T-cell (primary cell): ENCODE measurements at places on chromosomes 2 and 18. TPM values are rescaled to one million over a fixed set of nuclear protein-coding genes. Genes with fewer than 3 reads are reported as not detected.
A peak's percentile ranks its signal among the peaks of the same experiment; 100 is the strongest.

DNA sequence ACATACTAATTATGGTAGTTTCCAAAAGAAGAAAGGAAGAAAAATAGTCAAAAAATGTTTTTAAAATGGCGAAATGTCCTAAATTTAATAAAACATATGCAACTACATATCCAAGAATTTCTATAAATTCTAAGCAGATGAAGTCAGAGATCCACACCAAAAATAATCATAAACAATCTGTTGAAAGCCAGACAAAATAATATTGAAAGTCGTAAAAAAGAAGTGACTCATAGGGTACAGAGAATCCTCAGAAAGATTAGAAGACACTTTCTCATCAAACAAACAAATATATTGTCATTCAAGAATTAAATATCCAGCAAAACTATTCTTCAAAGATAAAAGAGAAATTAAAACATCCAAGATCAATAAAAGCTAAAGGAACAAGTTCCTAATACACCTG, 281.4 kb upstream of the ZNF804A start:
- DNase-seq: no peak
- H3K4me1 ChIP-seq: no peaks in the 10 kb centered on the region
- no peaks in the 10 kb centered on the region for H3K36me3 ChIP-seq
- no peak overlapping the region for H3K27ac ChIP-seq

DNA sequence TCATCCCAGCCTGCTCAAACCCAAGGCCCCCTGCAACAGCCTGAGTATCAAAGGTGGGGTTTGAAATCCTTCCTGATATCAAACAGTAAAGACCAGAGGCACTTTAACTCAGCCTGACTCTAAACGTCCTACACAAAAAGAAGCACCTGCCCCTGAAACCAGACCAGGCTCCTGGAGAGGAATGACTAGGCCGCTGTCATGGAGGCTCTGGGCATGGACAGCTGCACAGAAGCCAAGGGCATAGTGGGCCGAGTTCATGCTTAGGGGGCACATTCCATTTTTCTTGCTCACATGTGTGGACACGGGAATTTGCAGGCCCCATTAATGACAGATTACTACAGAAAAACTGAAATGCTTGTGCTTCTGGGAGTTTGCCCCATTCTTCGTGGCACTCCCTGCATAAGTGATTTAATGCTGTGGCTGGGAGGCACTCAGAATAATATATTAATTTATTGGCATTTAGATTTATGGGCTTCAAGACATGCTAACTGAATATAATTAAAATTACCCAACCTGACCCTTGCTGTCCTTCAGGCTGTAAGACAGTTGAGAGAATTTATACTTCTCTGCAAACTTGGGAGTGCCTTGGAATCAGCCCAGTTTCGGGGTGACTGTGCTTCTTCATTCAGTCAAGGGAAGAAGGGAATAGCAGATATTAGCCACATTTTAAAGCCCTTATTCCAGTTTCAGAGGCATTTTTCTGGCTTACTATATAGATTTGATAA, 105.5 kb downstream of the GYPC start:
- H3K4me3 ChIP-seq: no peak overlapping the region
- peak overlapping the region; percentile 36 for H3K27ac ChIP-seq
- no peak for DNase-seq
- H3K4me1 ChIP-seq: peaks cover 47% of the 10 kb centered on the region

FAM98A gene
- total RNA-seq: 36.0 TPM

CXCR2 gene
- 0.54 TPM for total RNA-seq

DNA sequence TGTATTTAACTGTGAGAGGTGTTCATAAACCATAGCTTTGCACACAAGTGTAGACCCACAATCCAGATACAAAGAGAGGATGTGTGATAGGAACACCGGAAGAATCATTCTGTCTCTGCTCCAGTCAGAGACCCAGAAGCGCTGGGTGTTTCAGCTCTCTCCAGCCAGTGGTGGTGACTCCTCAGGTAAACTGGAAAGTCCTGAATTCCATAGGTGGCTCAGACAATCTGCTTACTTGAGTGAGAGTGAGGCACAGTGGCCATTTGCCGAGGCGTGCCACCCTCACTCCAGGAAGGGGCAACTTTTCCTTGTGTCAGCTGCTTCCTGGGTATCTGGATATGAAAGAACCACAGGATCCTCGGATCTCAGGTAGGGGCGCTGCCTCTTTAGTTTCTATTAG, 171.5 kb downstream of the KCNS3 start:
- H3K27me3 ChIP-seq: no peaks in the 10 kb centered on the region
- no peak for DNase-seq
- no peaks in the 10 kb centered on the region for H3K4me1 ChIP-seq
- H3K27ac ChIP-seq: no peak overlapping the region

DNA sequence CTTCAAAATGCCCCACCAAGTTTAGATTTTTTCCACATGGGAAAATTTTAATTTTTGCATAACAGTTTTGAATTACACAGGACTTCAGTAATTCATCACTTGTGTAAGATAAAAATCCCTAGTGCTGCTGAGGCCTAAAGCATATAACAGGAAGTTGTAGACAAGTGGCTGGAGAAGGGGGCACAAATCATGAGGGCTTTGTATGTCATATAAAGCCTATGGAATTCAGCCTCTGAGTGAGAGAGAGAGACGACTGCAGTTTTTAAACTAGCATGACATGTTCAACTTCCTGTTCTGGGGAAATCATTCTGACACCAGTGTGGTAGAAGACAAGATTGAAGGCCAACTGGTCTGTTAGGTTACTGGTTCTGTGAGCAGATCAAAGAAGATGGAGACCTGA, 187.3 kb upstream of the CHST9 start:
- no peaks in the 10 kb centered on the region for H3K27me3 ChIP-seq
- DNase-seq: no peak
- H3K4me3 ChIP-seq: no peak overlapping the region
- no peak overlapping the region for H3K27ac ChIP-seq
- no peaks in the 10 kb centered on the region for H3K4me1 ChIP-seq

GRCh38 chr18:10094154-10094553, 180.3 kb downstream of the VAPA start:
- H3K27ac ChIP-seq: no peak overlapping the region
- H3K4me1 ChIP-seq: peaks cover 4% of the 10 kb centered on the region
- H3K4me3 ChIP-seq: no peak overlapping the region
- no peaks in the 10 kb centered on the region for H3K27me3 ChIP-seq

- H3K36me3 ChIP-seq: no peaks in the 10 kb centered on the region
- DNase-seq: no peak
- H3K4me3 ChIP-seq: no peak overlapping the region
- H3K27me3 ChIP-seq: no peaks in the 10 kb centered on the region
- peak overlapping the region; percentile 60 for H3K27ac ChIP-seq
Observed at GRCh38 chr2:37643730-37644078, 27.7 kb downstream of the CDC42EP3 start.

DNA sequence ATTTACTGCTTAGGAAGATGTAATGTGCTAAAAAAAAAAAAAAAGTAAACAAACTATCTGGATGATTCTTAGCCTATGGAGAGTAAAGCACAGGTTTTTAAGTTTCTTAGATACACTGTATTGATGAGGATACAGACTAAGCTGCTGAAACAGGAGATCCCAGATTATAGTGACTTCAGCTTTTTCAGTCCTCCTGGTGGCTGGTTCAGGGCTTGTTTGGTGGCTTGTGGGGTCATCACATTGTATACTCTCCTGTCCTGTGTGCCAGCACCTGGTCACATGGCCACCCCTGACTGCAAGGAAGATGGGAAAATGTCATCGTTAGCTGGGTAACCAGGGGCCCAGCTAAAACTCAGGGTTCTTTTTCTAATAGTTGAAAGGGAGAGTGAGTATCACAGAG, 31.4 kb downstream of the RAB31 start:
- H3K4me1 ChIP-seq: no peaks in the 10 kb centered on the region
- H3K4me3 ChIP-seq: no peak overlapping the region
- no peaks in the 10 kb centered on the region for H3K27me3 ChIP-seq
- no peaks in the 10 kb centered on the region for H3K36me3 ChIP-seq

GRCh38 chr2:9641641-9642040, 10.8 kb upstream of the YWHAQ start:
- H3K36me3 ChIP-seq: no peaks in the 10 kb centered on the region
- no peaks in the 10 kb centered on the region for H3K4me1 ChIP-seq
- H3K4me3 ChIP-seq: no peak overlapping the region
- no peak overlapping the region for H3K27ac ChIP-seq

DNA sequence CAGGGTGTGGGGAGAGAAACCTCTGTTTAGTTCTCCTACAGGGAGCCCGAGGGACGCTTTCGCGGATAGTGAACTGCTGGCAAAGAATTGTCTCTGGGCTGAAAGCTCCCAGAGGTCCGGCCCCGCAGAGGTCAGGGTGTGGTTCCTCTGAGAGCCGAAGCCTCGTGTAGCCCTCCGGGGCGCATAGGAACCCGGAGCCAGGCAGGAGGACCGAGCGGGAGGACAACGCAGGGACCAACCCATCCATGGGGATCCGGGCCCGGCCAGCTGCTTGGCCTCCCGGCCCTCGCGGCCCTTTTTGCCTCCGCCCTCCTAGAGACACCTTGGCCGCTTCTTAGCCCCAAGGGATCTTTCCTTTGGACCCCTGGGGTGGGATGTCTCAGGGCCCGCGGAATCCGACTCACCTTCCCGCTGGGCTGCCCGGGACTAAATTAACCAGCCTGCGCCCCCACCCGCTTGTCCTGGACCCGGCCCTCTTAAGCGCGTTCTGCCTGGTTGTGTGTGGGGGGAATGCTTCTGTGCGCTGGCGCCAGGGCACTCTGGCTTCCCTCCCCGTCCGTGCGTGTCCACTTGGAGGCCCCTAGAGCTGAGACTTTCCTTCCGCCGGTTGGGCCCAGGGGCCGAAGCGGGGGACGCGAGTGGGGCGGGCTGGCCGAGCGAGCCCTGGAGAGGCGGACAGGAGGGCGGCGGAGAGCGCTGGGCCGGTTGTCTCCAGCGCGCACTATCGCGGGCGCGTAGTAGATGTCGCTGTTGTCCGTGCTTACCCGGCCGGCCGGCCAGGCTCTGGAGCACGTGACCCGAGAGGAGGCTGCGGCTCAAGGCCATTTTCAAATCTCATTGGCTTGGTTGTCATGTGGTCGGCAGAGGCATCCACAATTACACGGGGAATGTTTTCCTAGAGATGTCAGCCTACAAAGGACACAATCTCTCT, at the start of gene HOXD10:
TSS of gene HOXD10 (plus strand) at position 896 of the 931 bp plus-strand sequence. CDS start 56 bp downstream, outside the sequence.
- H3K36me3 ChIP-seq: no peaks in the 10 kb centered on the region
- H3K4me1 ChIP-seq: no peaks in the 10 kb centered on the region
- H3K4me3 ChIP-seq: no peak within 1 kb of the TSS

DNA sequence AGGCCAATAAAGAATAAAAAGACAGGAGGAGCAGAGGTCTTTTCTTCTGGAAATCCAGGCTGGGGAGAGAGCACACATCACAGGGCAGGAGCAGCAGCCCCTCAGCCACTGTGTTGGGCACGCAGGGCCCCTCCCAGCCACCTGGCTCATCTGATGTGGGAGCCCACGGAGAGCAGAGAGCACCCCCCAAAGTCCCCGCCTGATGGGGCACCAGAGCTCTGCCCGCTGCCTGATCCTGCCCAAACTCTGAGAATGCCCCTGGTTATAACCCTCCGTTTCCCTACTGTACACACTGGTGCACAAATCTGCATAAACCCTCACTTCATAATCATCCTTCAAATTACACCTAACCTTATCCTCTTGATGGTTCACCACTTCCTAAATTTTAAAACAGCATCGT, 111.3 kb downstream of the HDAC4 start:
- H3K27me3 ChIP-seq: peaks cover 2% of the 10 kb centered on the region
- H3K36me3 ChIP-seq: peaks cover 4% of the 10 kb centered on the region
- DNase-seq: peak; percentile 29
- peak overlapping the region; percentile 49 for H3K4me3 ChIP-seq

DNA sequence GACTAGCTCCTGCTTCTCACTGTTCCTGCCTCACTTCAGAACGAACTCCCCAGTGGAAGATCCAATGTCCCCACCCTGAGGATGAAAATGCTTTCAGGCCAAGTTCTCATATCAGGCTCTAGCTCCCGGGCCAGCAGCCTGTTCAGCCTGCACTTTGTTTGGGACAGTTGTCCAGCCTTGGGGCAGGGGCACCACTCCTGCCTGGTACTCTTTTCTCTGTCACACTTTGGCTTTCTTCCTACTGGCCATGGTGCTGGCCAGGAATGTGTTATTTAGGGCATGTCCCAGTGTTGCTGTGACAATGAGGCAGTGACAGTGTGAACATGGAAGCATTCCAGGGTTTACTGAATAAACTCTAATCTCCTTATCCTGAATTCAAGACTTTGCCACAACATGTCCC, 154.1 kb downstream of the GALNT14 start:
- H3K27ac ChIP-seq: no peak overlapping the region
- DNase-seq: no peak
- no peaks in the 10 kb centered on the region for H3K4me1 ChIP-seq
- no peaks in the 10 kb centered on the region for H3K36me3 ChIP-seq
- peaks cover 13% of the 10 kb centered on the region for H3K27me3 ChIP-seq
- no peak overlapping the region for H3K4me3 ChIP-seq

DNA sequence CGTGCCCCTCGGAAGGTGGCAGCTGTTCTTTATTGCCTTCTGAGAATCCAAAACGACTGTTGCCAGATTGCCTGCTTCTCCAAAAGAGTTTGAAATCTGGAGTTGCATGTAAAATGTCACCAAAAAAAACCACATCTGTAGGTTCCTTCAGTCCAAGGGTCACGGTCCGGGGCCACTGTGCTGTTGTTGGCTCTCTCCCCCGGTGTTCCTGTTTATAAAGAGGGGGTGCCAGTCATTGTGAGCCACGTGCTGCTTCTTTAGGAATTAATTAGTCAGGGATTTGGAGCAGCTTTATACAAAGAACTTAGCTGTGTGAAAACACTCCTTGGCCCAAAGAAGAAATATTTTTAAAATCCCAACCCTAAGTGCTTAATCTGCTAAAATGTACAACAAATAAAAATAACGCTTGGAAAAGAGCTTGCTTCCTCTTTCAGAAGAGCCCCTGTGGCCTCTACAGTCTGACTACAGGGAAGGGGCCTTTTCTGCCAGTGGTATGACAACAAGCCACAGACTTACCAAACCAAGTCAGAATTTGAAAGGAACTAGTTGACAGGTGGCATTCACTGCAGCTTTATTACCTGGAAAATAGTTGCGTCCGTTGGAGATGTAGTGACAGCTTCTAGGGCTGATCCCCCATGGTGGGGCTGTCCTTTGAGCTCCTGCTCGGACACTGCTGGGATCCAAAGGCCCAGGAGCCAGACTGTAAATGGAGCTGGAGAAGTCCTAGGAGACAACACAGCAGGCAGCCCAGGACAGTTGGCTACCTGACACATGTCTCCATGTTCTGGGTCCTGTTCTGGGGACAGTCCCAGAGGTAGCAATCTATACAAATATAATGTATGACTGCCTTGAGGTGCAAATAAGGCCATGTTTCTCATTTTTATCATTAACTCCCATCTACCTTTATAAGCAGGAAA, 84.5 kb upstream of the SLC1A4 start:
- no peaks in the 10 kb centered on the region for H3K27me3 ChIP-seq
- no peaks in the 10 kb centered on the region for H3K36me3 ChIP-seq
- no peaks in the 10 kb centered on the region for H3K4me1 ChIP-seq
- H3K27ac ChIP-seq: no peak overlapping the region
- no peak for DNase-seq

ITPRIPL1 gene
- 12.7 TPM for total RNA-seq
